Tibial nerve (tissue), 4 donors: ENCODE measurements at places on chromosomes 5 and 9. TPM values are rescaled to one million over a fixed set of nuclear protein-coding genes. Genes with fewer than 3 reads are reported as not detected.

The ICE1 gene
- 37.5 TPM for total RNA-seq

The NTNG2 gene
- 21.4 TPM for total RNA-seq

The GPX8 gene
- total RNA-seq, result 17.3 TPM

The GABRG2 gene
- total RNA-seq, result not detected

The PCDHB15 gene
- total RNA-seq, result 6.5 TPM

The OBP2B gene
- total RNA-seq, result not detected

The TLR4 gene
- total RNA-seq, result 33.1 TPM
